ENCODE measurements at places on chromosomes 11 and 22. TPM values are rescaled to one million over a fixed set of nuclear protein-coding genes. Genes with fewer than 3 reads are reported as not detected.

DNA sequence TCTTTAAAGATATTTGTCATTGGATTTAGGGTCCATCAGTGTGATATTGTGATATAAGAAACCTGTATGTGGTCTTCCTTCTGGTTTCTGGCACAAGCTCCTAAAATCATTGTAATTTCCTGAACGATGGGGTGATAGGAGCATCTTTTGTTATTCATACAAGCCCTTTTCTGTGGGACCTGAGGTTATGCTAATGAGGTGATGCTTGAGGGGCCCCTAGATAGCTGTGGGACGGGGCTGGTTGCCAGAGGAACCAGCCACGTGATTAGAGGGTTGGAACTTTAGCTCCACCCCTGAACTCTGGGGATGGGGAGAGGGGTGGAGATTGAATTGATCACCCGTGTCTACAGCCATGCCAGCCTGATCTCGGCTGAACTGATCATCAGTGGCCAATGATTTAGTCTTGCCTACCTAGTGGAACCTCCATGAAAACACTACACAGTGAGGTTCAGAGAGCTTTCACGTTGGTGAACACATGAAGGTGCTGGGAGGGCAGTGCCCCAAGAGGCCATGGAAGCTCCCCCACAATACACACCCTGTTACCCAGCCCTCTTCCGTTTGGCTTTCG, 62.8 kb downstream of the BCR start:
- DNase-seq: no peak

GRCh38 chr11:2205214-2205720, 33.7 kb upstream of the TH start:
- no peak for DNase-seq

MS4A12 gene
- 591 TPM for total RNA-seq

ANO1 gene
- 25.6 TPM for total RNA-seq
